ENCODE measurements at places on chromosomes 12 and 14. TPM values are rescaled to one million over a fixed set of nuclear protein-coding genes. Genes with fewer than 3 reads are reported as not detected.

DNA sequence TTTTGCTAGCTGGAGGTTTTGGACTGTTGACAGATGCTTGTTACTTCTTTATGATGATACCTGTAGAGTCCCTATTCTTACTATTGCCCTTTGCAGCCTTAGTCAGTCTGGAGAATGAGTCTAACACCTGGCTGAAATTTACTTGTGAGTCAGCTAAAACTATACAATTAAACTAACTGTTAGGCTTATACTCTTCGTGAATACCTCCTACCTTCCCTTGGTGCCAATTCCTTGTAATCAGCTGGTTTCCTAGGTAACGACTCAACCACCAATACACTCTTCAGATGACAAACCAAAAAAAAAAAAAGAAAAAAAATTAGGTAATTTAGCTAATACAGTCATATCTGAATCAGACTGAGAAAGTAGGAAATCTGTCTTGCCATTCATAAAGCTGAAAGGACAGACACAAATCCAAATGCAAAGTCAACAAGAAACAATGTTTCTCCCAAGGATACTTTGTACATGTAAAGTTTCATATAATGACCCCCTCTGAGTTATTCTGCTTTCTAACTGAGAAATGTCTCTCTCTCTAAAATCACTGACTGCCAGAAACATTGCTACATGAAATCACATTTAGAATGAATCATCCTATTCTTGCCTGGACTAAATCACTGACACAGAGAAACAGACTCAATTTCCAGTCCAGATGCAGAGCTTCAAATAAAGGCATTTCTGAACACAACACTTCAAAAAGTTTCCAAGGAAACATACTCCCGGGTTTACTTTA, 56.5 kb upstream of the CDKL1 start:
- peaks cover 50% of the 10 kb centered on the region for H3K36me3 ChIP-seq
- H3K4me3 ChIP-seq, result no peak overlapping the region
- no peak for DNase-seq

DNA sequence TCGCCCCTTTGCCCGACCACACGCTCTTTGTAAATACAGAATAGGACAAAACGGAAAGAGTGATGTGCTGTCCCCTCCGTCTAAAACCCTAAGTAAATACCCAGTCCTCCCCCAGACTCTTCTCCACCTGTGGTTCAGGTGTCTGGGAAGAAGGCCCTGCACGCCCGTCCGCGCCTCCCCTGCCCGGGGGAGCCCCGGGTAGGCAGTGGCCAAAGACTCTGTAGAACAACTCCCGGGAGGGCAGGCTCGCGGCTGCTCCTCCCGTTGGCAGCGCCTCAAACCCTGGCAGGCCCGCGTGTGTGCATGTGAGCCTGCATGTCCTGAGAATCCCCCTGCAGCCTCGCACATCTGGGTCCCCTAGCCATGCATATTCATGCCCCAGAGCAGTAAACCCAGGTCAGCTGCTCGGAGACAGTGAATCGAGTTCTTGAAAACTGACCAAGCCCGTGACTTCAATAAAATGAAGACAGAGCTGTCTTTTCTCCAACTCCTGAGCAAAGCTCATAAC, 165.8 kb downstream of the MON2 start:
- peak; percentile 70 for DNase-seq
- H3K36me3 ChIP-seq, result no peaks in the 10 kb centered on the region
- peaks cover 8% of the 10 kb centered on the region for H3K4me1 ChIP-seq
- H3K27ac ChIP-seq, result no peak overlapping the region
- peak overlapping the region; percentile 50 for H3K4me3 ChIP-seq
- H3K27me3 ChIP-seq, result peaks cover 18% of the 10 kb centered on the region

DNA sequence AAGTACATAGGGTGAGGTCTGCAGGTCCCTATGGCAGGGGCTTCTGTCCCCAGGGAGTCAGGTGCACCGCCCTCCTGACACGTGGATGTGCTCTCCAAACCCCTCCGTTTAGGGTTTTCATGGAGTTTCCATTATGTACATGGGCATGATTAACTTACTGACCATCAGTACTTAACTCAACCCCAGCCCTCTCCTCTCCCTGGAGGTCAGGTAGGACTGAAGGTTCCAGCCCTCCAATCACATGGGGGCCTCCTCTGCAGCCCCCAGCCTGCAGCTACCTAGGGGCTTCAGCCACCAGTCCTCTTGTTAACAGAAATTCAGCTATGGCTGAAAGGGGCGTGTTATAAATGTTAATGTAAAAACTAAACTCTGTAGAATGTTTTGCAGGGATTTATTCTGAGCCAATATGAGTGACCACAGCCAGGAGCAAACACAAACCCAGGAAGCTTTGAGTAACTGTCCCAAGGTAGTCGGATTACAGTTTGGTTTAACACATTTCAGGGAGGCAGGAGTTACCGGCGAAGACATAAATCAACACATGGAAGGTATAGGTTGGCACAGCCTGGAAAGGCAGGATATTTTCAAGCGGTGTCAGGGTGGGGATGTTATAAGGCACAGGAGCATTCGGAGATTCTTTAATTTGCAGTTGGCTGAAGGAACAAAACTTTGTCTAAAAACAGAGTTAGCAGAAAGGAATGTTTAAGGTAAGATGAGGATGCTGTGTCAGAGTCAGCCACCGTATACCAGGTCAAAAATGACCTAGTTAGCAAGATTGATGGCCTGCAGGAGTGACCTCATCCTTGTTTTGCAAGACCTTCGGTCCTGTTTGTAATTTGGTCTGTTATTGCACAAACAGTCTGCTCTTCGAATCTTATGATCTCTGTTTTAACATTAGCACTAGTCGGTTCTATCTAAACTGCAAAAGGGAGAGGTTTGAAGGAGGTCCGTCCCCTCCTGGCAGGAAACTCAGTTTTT, 75.2 kb downstream of the TNFAIP2 start:
- H3K4me1 ChIP-seq, result peaks cover 8% of the 10 kb centered on the region
- DNase-seq, result peak; percentile 35
- peak overlapping the region; percentile 71 for H3K27ac ChIP-seq
- H3K4me3 ChIP-seq, result no peak overlapping the region
- no peaks in the 10 kb centered on the region for H3K36me3 ChIP-seq

GRCh38 chr14:50772412-50772811, 58.5 kb downstream of the NIN start:
- no peaks in the 10 kb centered on the region for H3K4me1 ChIP-seq
- no peak overlapping the region for H3K27ac ChIP-seq
- no peak overlapping the region for H3K4me3 ChIP-seq
- no peak for DNase-seq
- H3K36me3 ChIP-seq, result peaks cover 18% of the 10 kb centered on the region

- no peak for DNase-seq
- H3K27ac ChIP-seq, result no peak overlapping the region
- H3K4me1 ChIP-seq, result no peaks in the 10 kb centered on the region
- no peaks in the 10 kb centered on the region for H3K27me3 ChIP-seq
- no peaks in the 10 kb centered on the region for H3K36me3 ChIP-seq
Measured at GRCh38 chr14:86683561-86683960, 1153.6 kb downstream of the FLRT2 start.

DNA sequence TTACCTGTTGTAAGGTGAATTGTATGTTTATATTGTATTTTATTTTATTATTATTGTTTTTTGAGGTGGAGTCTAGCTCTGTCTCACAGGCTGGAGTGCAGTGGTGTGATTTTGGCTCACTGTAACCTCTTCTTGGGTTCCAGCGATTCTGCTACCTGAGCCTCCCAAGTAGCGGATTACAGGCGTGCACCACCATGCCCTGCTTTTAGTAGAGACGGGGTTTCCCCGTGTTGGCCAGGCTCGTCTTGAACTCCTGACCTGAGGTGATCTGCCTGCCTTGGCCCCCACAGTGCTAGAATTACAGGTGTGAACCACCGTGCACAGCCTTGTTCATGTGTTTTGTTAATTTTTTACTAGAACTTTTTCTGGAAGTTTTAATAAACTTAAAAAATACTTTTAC, 3.8 kb downstream of the ATF7IP start:
- H3K4me3 ChIP-seq, result no peak overlapping the region
- H3K27me3 ChIP-seq, result no peaks in the 10 kb centered on the region
- DNase-seq, result no peak
- peaks cover 5% of the 10 kb centered on the region for H3K36me3 ChIP-seq

DNA sequence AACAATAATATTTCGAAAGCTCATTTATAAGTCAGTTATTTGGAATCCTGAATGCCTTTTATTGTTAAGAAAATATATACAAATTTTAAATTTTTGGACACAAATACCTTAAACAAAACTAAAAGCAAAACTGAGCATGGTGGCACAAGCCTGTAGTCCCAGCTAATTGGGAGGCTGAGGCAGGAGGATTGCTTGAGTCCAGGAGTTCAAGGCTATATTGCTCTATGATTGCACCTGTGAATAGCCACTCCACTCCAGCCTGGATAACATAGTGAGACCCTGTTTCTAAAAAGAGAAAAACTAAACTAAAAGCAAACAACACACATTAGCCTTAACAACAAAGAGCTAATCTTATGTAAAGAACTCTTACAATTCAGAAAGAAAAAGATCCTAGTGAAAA, 78.8 kb downstream of the SMOC1 start:
- H3K4me1 ChIP-seq, result no peaks in the 10 kb centered on the region
- no peak overlapping the region for H3K27ac ChIP-seq
- H3K36me3 ChIP-seq, result no peaks in the 10 kb centered on the region
- no peak for DNase-seq
- H3K4me3 ChIP-seq, result no peak overlapping the region

- no peaks in the 10 kb centered on the region for H3K27me3 ChIP-seq
- DNase-seq, result peak; percentile 24
- no peaks in the 10 kb centered on the region for H3K36me3 ChIP-seq
- H3K27ac ChIP-seq, result peak overlapping the region; percentile 73
- H3K4me1 ChIP-seq, result peaks cover 30% of the 10 kb centered on the region
Measured at GRCh38 chr12:10365696-10366405, 24.0 kb downstream of the KLRK1 start.

DNA sequence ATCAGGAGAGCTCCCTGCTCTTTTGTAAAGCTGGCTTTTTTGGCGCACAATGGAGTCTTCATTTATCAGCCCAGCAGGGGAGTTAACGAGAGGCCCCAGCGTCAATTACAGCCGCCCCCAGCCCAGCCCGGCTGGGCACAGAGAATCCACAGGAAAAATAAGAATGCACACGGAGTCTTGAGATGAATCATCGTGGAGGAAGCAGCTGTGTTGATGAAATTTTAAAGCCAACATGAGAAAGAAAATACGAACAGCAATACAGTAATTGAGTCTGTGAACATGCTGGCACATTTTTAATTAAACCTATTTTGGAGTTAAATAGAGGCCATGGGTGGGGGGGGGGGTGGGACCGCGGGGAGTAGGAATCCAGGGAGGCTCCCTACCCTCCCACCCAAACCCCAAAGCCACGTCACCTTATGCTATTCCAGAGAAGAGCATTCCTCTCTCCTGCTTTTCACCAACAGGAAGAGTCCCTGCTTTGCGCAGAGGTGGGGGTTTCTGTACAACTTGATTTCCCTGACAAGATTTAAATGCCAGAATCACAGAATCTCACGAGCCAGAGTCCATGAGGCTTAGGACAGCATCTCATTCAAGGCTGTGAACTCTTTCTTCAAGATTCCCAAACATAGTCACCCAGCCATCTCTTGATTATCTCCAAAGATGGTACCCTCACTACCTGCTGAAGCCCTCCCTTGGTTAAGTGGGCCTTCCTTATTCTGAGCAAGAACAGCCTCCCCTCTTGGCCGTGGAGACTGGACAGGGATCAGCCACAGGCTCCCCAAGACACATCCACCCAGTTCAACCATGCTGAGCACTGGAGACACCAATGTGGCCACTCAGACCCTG, 50.3 kb downstream of the CCNK start:
- no peak overlapping the region for H3K4me3 ChIP-seq
- no peak for DNase-seq
- peaks cover 10% of the 10 kb centered on the region for H3K36me3 ChIP-seq

- H3K36me3 ChIP-seq, result no peaks in the 10 kb centered on the region
- no peaks in the 10 kb centered on the region for H3K27me3 ChIP-seq
- DNase-seq, result no peak
- no peak overlapping the region for H3K27ac ChIP-seq
- H3K4me1 ChIP-seq, result no peaks in the 10 kb centered on the region
Measured at GRCh38 chr14:61632807-61633206, 62.5 kb upstream of the HIF1A start.

The RFLNA gene
- polyA plus RNA-seq, result 64.3 TPM
